ENCODE measurements at places on chromosomes 5 and 9.

DNA sequence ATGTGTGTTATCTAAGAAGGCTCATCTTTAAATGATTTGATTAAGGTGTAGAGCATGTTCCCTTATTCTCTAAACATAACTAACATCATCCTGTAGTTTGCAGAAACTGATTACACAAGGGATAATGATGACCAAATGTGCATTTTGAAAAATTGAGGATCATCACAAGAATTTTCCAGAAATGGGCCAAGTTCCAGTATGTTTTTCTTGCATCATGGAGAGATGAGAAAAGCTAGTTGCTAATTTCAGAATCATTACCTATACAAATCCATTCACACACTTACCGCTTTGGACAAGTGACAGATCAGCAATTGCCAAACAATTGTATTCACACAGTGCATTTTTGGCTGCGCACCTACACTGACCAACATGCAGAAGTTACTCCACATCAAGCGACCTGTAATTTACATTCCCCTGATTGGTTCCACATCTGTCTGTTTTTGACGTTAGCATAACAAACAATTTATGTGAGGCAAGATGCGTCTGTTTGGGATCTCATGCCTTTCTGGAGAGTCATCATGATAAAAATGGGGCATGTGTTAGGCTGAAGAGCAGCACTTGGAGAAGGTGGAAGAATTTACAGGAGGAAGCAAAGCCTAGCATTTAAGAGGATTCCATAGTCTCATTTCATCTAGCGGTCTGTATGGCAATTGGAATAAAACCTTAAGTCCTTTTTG is 2.8 kb upstream of the BNC2 start:
- no peak for DNase-seq

DNA sequence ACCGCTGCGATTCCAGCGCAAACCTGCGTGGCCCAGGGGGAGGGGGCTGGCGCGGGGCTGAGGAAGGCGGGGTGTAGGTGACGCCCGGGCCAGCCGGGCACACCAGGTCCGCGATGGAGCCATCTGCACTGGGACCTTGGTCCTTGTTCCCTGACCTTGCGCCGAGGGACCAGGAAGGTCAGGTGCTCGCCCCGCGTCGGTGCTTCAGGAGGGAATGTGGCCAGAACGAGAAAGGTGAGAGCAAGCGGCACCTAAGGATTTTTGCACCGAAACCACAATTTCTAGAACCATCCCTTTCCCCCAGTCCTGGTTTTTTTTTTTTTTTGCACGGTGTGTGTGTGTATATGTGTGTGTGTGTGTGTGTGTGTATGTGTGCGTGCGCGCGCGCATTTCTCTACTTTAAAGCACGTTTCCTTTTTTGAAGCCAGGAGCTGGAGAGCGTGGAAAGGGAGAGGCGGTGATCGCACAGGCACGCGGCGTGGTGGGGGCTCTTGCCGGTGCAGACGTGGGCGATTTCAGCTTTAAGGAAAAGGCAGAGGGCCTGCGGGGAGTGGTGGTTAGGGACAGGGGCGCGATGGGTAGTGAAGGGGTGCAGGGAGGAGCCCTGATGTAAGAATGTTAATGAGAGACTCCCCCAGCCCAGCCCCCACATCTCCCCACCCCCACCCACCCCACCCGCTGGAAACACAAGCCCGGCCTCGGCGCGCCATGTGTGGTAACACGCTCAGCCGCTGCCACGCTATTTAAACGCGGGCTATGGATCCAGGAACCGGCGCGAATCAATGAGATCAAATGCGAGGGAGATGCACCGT is at the start of gene NPR3:
Gene NPR3 (plus strand): TSS at position 772 of the 812 bp plus-strand sequence. CDS start 456 bp downstream, outside the sequence.
- DNase-seq, result no peak

- DNase-seq, result peak; percentile 37
Observed at GRCh38 chr5:91730026-91730425, 346.9 kb upstream of the ARRDC3 start.

- no peak for DNase-seq
Observed at GRCh38 chr5:139251281-139251687, 42.3 kb upstream of the MATR3 start.

DNA sequence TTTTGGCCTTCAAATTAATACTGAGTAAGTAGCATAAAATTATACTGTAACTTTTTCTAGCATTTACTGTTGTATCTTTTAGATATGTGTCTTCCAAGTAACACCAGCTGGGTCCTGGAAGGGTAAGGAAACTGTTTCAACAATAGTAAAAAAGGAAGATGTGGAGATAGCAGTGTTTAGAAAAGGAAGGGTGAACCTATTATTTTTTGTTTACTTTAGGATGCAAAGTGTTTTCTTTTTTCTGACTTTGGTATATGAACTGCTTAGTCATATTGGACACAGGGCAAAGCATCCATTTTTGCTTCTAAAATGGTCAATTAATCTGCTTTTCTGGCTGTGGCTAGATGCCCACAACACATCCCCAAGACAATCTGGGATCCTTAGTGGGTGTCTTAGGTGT is 5.3 kb downstream of the PKD2L2 start:
- DNase-seq, result no peak

DNA sequence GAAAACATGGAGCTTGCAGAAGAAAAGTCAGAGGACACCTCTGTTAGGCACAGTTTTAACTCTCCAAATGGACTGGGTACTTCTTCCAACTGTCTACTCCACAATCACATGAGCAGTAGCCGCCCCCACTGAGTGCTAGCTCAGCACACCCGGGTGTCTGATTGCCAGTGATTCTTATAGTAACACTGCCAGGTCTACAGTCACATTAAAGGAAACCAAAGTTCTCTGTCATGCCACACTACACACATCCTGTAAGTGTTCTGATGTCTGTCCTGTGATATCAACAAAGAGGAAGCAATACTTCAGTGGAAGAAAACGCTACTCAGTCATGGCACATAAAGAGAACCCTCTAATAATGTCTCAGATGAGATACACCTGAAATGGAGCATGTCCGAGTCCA is at the start of gene HAVCR2:
Gene HAVCR2 (minus strand): TSS at position 69 of the 400 bp plus-strand sequence. CDS start 61 bp downstream, at position 8.
- DNase-seq, result no peak

- no peak for DNase-seq
Observed at GRCh38 chr5:122110987-122111386, 18.4 kb upstream of the ZNF474 start.

DNA sequence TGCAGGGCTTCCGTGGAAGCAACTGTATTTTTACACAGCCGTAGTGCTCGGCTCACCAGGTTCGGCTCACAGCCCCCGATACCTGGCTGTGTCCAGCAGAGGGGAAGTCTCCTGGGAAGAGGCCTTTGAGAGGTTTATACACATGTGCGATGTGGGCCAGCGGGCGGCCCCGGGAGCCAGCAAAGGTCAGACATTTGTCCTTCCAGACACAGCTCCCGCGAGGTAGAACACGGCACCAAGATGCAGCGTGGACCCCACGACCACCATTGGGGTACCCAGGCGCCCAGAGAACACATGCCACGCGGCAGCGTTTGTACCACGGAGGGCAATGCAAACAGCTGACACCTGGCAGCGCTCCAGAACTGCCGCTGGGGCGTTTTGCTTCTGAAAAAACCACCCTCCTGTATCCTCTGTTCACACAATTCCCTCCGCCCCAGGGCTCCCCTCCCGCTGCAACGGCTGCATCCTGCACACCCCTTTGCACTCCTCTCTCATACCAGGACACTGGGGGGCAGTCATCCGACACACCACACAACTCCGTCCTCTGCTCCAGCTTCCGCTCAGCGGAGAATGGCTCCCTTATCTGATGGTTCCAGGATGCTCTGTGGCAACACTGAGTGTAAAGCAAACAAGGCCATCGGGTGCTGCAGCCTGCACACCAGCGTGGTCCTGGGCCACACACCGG is 235.3 kb downstream of the SYK start:
- DNase-seq, result no peak

DNA sequence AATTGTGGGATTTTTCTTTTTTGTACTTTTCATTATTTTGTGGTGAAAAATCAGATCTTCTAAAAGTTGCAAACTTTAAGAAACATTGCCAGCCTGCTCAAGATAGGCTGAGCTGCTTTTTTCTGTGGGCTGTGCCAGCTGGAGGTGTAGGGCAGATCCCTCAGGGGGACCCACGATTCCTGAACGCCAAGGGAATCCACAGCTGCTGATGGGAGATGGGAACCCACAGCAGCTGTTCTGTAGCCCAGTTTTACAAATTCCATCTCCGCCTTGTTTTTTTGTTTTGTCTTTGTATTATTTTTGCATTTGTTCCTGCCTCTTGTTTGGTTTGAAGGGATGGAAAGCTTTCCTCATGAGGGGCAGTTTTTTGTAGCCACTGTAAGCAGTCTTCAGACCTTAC is 91.0 kb downstream of the WWC1 start:
- DNase-seq, result no peak

- no peak for DNase-seq
Observed at GRCh38 chr9:104300124-104300523, 203.9 kb upstream of the OR13F1 start.

DNA sequence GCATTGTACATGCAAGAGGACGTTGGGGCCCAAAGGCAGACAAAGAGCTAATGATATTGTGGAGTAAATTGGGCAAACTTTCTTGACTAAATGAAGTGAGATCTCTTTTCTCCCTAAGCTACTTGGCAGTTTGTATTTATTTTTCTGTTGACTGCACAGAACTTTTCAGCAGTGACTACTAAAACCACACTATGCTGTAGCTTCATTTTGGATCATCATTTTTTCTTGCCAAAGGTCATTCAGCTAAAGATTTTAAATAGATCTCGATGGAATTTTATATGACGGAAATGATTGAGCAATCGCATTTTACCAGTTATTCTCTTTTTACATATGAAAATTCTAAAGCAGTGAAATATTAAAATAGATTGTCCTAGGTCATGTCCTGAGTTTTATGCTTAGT is 286.1 kb upstream of the ACTBL2 start:
- no peak for DNase-seq

DNA sequence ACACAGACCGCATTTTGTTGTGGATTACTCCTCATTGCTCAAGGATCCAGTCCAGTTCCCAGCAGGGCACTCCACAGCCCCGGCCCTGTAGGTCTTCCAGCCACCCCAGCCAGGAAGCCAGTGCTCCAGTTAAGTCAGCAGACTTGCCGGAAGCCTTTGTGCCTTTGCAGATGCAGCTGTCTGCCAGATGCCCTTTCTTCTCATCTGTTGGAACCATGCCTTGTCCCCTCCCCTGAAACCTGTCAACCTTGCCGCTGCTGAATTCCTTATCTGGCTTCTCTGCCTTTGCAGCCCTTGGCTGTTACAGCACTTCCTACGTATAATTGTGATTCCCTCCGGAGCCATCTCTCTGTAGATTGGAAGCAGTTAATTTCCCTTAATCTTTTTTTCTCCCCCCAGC is 28.4 kb downstream of the PSAT1 start:
- DNase-seq, result no peak

GRCh38 chr5:154782812-154783592 is 27.8 kb downstream of the LARP1 start:
- DNase-seq, result no peak

DNA sequence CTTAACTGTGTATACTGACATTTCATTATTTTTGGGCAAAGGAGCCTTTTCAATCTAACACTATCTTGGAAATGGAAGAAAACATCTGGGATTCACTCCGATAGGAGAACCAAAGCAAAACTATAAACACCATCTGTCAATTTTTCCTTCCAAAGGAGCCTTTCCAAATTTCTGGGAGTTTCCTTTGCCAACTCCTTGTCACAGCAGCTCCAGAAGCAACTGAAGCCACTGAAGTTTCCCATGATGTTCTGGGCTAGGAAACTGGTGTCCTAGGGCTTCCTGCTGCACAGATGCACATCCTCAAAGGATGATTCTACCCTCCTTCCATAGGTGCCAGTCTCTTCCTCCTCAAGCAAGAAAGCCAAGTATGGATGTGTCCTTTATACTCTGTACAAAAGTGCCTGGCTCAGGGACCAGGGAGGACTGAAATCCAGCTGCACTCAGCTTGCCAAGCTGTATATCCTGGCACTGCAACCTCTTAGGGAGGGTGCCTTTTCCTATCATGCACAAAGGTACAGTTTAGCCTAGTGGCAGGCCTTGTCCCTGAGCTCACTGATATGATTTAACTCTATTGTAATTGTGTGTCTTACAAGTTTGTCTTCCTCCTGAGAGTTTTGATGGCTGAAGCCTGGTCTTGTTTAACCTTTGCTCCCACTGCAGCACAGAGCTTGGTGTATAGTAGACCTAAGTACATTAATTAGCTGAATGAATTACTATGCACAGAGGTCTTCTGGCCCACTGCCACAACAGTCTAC is 8.4 kb upstream of the UBAP1 start:
- DNase-seq, result peak; percentile 75

- DNase-seq, result no peak
Observed at GRCh38 chr5:110917161-110917875, 154.2 kb upstream of the TSLP start.

- no peak for DNase-seq
Observed at GRCh38 chr9:7729371-7730163, 70.0 kb downstream of the DMAC1 start.

GRCh38 chr5:74433896-74434829 is 206.4 kb downstream of the ENC1 start:
- DNase-seq, result no peak

GRCh38 chr5:139767960-139768359 is 27.6 kb upstream of the PSD2 start:
- DNase-seq, result no peak

Data from NCI-H446 (cell line).